ENCODE measurements at places on chromosomes 5 and 9.

DNA sequence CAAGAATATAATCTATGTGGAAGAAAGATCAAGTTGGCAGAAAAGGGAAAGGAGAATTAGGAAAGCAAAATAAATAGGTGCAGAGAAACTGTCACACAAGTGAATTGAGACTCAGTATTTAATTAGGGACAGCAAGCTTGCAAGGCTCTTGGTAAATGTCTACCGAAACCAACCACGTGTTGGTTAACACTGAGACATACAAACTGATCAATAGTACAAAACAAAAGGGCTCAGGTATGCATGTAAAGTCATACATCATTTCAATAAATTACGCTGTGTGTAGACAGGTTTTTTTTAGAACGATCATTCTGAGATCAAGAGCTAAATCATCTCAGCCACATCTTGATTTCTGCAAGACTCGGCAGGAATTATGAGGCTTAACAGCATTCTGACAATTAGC is 225.4 kb downstream of the EBF1 start:
- no peak for DNase-seq

GRCh38 chr9:38649731-38650363 is 29.5 kb upstream of the ANKRD18A start:
- DNase-seq = no peak

GRCh38 chr5:64659289-64659688 is 31.0 kb upstream of the SHISAL2B start:
- no peak for DNase-seq

GRCh38 chr5:32664523-32664922 is 46.6 kb upstream of the NPR3 start:
- no peak for DNase-seq

GRCh38 chr9:116589392-116590354 is 97.4 kb upstream of the TRIM32 start:
- DNase-seq = no peak

GRCh38 chr5:50975840-50976239 is 309.4 kb downstream of the PARP8 start:
- DNase-seq = no peak

DNA sequence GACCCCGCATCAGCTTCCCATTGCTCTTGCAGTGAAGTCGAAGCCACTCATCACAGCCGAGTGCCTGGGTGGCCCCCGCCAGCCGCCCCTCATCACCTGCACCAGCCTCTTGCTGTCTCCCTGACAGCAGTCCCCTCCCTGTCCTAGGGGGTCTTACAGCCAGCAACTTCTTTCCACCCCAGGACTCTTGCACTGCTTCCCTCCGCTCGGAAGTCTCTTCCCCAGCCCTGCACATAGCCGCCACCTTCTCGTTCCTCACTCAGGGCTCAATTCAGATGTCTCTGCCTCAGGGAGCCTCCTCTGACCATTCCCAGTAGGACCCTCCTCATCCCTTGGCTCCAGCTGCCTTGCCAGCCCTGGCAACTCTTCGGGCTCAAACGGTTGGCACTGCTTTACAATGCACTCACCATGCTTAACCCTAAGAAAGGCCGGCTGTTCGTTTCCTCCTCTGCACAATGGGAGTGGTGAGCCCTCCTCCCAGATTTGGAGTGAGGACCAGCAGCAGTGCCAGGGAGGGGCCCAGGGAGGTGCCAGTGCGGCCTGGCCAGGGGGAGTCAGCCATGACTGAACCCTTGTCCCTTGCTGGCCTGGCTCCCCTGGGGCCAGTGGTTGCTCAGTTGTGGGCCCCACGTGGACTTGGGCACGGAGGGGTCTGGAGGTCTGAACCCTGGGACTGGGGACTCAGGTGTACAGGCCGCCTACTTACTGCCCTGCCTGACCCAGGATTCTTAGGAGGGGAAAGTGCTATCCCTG is 6.1 kb downstream of the TCF7 start:
- no peak for DNase-seq

- no peak for DNase-seq
These were observed 92.7 kb downstream of the VCAN start for GRCh38 chr5:83564069-83564749.

GRCh38 chr5:148386041-148386440 is 2.3 kb downstream of the FBXO38 start:
- DNase-seq = no peak

GRCh38 chr9:78029551-78030295 is 1.9 kb downstream of the GNAQ start:
- DNase-seq = no peak

GRCh38 chr5:166285361-166285760 is 2006.1 kb upstream of the WWC1 start:
- no peak for DNase-seq

- DNase-seq = no peak
These were observed 78.5 kb upstream of the SPATA31D4 start for GRCh38 chr9:81849631-81850259.

DNA sequence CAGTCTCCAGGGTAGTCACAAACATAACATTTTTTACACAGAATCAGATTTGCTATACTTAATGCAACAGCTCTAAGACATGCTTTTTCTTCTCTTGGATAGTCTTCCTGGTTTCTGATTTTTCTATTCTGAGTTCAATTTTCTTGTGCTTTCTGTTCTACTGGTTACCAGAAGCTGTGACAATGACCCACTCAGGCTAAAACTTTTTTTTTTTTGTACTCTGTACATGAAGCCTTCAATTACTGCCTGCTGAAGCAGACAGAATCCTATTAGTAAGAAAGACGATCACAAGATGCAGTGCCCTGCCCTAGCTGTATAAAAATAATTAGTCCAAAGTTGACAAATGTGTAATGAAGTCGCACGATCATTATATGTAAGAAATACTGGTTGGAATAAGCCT is 231.1 kb upstream of the TBCA start:
- DNase-seq = no peak

- DNase-seq = no peak
These were observed 73.7 kb downstream of the VPS13A start for GRCh38 chr9:77251050-77251449.

DNA sequence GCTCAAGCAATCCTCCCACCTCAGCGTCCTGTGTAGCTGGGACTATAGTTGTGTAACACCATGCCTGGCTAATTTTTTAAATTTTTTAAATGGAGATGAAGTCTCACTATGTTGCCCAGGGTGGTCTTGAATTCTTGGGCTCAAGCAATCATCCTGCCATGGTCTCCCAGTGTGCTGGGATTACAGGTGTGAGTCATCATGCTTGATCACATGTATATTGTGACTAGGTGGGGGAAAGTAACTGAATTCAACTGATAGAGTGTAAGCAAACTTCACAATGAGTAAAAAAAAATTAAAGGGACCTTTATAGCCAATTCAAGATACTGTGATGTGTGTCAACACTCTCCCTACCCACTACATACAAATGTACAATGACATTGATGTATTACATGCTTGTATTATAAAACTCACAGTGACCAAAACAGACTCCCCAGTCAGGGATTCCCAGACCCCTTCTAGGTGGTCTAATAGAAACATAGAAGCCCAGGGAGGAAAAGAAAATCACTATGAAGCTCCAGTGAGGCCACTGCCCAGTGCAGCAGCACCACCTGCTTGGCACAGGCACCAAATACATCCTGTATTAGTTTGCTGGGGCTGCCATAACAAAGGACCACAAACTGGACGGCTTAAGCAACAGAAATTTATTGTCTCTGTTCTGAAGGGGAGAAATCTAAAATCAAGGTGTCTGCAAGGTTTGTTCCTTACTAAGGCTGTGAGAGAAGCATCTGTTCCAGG is 8.8 kb downstream of the PLGRKT start:
- DNase-seq = no peak

DNA sequence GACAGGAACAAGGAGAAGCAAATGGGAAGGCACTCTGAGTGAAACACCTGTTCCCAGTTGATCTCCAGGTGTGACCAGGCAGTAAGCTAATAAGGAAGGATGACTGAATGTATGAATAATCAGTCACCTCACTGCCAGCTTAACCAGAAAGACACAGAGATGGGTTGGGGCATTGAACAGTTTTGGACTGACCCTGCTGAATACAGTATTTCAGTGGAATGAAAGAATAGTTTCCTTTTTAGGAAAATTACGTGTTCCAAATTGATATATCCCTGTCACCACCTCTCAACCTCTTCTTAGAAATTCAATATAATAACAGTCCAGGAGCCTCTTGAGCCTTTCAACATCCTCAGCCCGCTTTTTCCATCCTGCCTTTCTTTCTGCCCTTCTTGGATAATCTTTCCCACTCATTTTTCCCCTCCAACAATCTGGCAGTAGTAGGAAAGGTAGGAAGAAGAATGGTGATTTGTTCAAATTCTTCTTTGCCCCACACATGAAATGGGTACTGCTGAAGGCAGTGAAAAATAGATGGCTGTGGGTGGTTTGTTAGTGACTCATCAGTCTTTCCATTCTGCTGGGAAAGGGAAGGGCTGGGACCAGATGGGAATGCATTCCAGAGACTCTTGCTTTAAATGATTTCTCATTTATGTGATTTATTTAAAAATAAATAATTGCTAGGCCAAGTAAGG is 117.9 kb downstream of the ZSWIM6 start:
- no peak for DNase-seq

- no peak for DNase-seq
These were observed 165.7 kb upstream of the IRX1 start for GRCh38 chr5:3429962-3430361.

DNA sequence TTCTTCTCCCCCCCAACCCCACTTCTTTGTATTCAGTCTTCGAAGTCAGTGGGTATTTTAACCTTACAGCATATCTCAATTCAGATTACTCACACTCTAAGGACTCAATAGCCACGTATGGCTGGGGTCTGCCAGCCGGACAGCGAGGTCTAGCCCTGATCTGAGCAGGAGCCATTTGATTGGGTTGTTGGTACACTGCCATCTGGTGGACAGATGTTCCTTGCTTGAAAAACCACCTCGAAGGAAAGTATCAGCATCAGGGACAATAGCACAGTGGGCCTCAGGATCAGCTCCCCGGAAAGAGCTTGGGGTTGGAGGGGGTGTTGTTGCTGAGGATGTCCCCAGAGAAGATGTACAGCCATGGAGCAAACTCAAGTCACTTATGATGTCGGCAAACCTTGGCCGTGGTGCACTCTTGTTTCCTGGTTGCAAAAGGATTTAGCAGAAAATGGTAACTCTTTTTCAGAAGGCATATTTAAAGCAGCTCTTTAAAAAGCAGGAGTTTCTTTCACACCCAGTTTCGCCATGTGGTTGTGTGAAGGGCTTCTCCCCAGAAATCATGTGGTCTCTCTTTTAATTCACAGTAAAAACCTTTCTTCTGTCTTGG is 31.7 kb upstream of the KCNMB1 start:
- peak; percentile 68 for DNase-seq

DNA sequence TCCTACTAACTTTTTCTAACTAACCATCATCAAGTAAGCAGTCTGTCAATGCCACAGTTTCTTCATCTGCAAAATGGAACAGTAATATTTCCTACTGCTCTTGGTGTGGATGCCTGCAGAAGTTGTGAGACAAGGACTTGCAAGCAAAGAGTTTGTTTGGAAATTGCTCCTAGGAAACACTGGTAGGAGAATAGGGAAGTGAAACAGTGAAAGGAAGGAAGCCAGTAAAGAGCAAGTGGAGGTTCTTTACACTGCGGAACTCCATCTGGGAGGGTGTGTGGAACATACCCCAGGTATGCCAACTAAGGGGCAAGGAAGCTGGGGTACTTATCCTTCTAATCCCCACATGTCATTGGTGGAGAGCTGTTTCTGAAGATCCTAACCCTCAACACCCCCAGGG is 119.9 kb downstream of the FOXD1 start:
- no peak for DNase-seq

GRCh38 chr9:76302543-76302942 is 91.7 kb downstream of the RFK start:
- no peak for DNase-seq

DNA sequence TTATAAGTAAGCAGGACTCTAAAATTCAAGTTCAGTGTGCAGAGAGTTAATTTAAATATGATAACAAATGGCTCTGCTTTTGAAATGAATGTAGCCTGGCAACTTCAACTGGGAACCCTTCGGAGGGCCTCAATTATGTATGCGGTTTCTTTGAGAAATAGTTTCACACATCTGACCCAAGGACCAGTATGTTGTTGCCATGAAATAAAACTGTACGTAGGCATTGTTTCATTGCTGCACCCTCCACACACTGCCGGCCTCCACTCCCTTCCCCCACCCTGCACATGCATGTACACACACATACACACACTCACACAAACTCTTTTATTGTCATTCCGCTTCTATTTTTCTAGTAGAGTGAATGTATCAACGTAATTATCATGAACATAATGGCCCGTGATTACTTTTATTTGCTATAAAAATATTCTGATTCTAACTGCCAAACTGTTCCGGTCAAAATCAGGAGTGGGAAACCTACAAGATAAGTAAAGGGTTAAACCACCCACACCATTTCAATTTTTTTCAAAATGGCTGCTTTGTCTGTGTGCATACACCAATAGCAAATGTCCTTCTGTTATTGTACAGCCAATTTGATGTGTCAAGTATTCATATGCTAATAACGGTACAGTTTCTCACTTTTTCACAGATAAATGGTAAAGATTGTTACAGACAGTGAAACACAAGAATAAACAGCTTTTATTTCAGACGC is 215.5 kb upstream of the TMEM161B start:
- DNase-seq = no peak

- no peak for DNase-seq
These were observed 18.6 kb upstream of the MED10 start for GRCh38 chr5:6396836-6397535.

DNA sequence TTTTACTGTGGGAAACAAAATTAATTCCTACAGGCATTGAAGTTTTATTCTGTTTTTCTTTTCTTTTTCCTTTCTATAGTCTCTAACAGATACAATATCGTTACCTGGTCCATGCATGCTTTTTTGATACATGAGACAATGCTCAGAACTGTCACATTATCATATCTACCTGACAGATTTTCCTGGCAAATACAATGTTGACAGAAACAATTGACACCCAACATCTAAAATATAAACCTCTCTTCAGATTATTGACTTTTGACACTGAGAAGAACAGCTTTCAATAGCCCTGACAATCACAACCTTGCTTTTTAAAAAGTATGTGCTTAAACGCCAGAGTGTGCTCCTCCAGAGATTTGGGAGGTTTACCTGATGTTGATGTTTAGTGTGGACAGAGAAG is 2334.6 kb upstream of the WWC1 start:
- DNase-seq = no peak

DNA sequence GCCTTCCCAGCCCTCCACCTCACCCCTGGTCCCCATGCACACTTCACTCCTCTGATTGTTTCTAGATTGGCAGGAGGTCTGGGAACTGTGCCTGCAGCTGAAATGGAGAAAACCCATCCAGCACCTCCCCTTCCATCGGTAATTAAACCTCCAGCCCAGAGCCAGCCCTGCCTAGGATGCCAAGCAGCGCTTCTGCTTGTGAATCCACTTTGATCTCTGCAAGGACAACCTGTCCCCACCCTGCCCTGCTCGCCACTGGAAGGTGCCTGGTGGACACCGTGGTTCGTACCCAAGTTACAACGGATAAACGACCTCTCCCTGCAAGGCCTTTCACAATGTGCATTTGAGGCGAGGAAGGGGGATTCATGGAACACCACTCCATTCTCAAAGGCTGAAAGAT is 50.6 kb downstream of the IRX2 start:
- no peak for DNase-seq

- DNase-seq = no peak
These were observed 18.9 kb downstream of the RALGPS1 start for GRCh38 chr9:126933334-126933980.

All from substantia nigra (tissue), 51 donors.